Activated CD4-positive, alpha-beta T cell treated with anti-CD3 and anti-CD28 coated beads for 36 hours (primary cell): ENCODE measurements at places on chromosomes 11 and 22.

DNA sequence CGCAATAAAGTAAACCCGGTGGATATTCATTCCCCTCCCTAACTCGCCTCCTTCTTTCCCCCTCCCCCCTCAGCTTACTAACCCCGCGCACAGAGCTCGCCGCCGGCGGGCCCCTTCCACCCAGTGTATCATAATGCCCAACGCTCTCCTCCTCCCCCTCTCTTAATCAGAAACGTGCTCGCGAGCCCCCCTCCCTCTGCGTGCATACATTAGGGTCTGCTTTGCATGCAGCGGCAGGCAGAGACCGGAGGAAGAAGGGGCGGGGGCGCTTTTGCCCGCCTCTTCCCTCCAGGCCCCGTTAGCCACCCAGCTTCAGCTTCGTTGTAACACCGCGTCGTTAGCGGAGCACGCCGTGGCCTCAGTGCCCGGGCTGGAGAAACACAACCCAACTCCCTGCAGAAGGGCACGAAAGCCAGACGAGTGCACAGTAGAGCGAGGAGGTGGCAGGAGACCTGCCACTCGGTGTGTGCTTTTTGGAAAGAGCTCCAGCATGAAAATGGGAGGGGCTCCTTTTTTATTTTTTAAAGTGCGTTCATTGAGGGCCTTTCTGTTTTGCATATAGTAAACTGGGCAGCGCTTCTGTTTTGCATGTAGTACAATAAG lies 901 bp upstream of the KMT2A start:
- DNase-seq = peak; percentile 79

- DNase-seq = peak; percentile 48
These were observed 592 bp downstream of the EEF1G start for GRCh38 chr11:62573006-62573591.

DNA sequence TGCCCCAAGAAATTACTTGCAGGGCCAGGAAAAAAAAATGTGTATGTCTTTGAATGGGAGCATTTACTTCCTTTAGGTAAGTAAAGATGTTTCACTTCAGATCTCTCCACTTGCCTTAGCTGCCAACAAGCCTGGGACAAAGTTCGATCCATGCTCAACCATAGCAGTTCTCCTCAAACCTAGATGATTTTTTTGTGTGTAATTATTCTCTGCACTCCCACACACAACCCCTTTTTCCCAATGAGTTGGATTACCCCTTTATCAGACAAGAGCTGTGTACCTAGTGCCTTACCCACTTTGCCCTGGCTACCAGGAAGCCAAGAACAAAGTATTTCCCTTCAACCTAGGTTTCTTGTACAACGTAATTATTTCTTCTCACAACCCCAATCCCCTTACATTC lies 35.6 kb downstream of the TPBGL start:
- DNase-seq = no peak

GRCh38 chr22:46626911-46627805 lies 7.0 kb downstream of the GRAMD4 start:
- no peak for DNase-seq

DNA sequence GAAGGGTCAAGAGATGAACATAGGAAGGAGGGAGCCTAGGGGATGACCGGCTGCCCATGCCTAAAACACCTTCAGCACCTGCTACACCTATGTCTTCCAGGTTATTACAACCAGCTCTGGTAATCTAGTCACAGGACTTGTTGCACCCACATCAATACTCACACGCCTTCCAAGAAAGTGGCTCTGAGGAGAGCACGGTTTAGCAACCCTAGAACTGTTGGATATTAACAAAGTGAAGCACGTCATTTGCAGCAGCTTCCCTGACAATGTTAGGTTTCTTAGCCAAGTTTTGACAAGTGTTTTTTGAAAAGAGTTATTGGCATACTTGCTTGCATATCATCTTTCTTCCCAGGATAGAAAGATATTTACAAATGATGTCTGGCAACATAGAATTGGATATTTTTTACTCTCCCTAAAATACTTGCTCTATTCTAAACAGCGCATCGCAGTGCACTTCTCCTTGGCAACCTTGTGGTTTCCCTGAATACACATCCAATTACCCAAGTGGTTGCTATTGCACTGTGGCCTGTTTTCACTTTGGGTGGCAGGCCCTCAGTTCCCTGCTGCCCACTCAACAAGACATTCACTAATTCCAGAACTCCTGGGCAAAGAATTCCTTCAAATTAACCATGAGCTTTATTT lies 94.3 kb upstream of the ARHGAP42 start:
- DNase-seq = no peak

DNA sequence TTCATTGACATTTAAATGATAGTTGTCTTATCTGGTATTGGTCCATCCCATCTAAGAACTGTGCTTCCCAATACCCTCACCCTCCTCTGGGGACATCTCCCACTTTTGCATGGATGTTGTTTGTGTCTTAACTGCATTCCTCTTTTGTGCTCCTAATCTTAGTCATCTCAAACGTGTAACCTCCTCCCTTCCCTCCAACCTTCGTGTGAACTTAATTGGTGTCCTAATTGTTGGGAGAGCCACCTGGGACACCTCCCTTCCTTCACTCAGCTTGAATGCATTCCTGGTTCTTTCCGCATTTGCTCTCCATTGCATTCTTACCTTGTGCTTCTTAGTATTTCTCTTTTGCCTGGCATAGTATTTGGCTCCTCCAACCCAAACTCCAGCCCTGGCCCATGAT lies 9.8 kb upstream of the ELMOD1 start:
- DNase-seq = no peak

- DNase-seq = no peak
These were observed 27.5 kb downstream of the ADAMTS8 start for GRCh38 chr11:130400781-130401483.
